Activated CD8-positive, alpha-beta memory T cell treated with anti-CD3 and anti-CD28 coated beads, Interleukin-2, amount 10 ng/mL, durations not matched to agents 7 days and 5 days (primary cell): ENCODE measurements at places on chromosomes 2 and 18.

GRCh38 chr2:202726070-202726469, 91.3 kb downstream of the FAM117B start:
- no peak overlapping the region for H3K4me3 ChIP-seq
- H3K27ac ChIP-seq: no peak overlapping the region
- H3K36me3 ChIP-seq: peaks cover 6% of the 10 kb centered on the region
- DNase-seq: no peak
- H3K27me3 ChIP-seq: no peaks in the 10 kb centered on the region
- H3K4me1 ChIP-seq: no peaks in the 10 kb centered on the region

- H3K4me3 ChIP-seq: peak within 1 kb of the TSS; percentile 68
- peak within 1 kb of the TSS; percentile 90 for H3K27ac ChIP-seq
- peaks cover 23% of the 10 kb centered on the region for H3K27me3 ChIP-seq
- peaks cover 55% of the 10 kb centered on the region for H3K4me1 ChIP-seq
- peaks cover 5% of the 10 kb centered on the region for H3K36me3 ChIP-seq
These were observed at the start of gene HSBP1L1 for GRCh38 chr18:79964330-79965118. Gene HSBP1L1, plus strand, starts transcription at chr18:79964643. Its CDS starts 93 bp downstream, at chr18:79964736.

- H3K27me3 ChIP-seq: no peaks in the 10 kb centered on the region
- H3K36me3 ChIP-seq: peaks cover 78% of the 10 kb centered on the region
- peak overlapping the region; percentile 24 for H3K27ac ChIP-seq
- no peak for DNase-seq
These were observed 61.6 kb downstream of the BMP10 start for GRCh38 chr2:68809324-68810240.

DNA sequence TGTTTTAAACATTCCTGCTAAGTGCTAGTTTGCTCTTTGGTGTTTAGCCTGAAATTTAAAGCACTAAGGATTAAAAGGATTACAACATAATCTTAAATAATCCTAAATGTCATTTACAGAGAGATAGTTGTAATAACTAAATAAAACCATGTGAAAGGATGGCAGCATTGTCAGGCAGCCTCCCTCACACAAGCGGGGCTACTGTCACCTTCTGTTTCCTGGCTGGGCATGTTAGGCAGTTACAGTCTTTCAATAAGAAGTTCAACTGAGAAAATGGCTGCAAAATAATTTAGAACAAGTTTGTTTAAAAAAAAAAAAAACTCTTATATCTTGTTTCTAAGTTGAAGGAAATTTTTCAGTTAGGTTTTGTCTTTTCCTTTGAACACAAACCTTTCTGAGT, 124.9 kb downstream of the ARHGAP15 start:
- H3K36me3 ChIP-seq: peaks cover 32% of the 10 kb centered on the region
- H3K27me3 ChIP-seq: no peaks in the 10 kb centered on the region
- peak overlapping the region; percentile 82 for H3K27ac ChIP-seq
- peaks cover 69% of the 10 kb centered on the region for H3K4me1 ChIP-seq
- peak; percentile 63 for DNase-seq
